Caco-2 (cell line): ENCODE measurements at places on chromosomes 12 and 14. TPM values are rescaled to one million over a fixed set of nuclear protein-coding genes. Genes with fewer than 3 reads are reported as not detected.
A peak's percentile ranks its signal among the peaks of the same experiment; 100 is the strongest.

DNA sequence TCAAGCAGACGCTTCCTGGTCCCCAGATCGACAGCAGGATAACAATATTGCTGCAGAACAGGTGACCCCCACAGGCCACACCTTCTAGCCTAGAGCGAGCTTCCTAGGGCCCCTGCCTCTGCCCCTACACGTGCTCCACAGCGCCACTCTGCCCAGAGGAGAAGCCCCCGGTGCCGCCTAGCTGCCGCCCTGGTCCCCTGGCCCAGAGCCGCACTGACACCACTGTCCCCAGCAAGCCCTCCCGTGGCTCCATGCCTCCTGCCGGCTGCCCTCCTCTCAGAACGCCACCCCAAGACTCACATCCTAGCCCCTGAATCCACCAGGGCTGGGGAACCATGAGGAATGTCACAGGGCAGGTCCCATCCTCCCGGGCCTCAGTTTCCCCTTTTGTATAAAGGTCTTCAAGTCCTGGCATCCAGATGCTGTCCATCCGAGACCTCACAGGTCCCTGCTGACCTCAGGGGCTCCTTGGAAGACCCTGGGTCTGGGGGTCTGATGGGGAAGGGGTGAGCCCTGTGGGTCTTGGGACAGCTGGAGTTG is 31.0 kb downstream of the JAG2 start:
- DNase-seq: peak; percentile 29

TBX5 gene
- not detected in 2 replicates for total RNA-seq

GRCh38 chr14:71589609-71590008 is 342.6 kb upstream of the RGS6 start:
- DNase-seq: no peak

TMPRSS12 gene
- total RNA-seq: not detected in 2 replicates

DNA sequence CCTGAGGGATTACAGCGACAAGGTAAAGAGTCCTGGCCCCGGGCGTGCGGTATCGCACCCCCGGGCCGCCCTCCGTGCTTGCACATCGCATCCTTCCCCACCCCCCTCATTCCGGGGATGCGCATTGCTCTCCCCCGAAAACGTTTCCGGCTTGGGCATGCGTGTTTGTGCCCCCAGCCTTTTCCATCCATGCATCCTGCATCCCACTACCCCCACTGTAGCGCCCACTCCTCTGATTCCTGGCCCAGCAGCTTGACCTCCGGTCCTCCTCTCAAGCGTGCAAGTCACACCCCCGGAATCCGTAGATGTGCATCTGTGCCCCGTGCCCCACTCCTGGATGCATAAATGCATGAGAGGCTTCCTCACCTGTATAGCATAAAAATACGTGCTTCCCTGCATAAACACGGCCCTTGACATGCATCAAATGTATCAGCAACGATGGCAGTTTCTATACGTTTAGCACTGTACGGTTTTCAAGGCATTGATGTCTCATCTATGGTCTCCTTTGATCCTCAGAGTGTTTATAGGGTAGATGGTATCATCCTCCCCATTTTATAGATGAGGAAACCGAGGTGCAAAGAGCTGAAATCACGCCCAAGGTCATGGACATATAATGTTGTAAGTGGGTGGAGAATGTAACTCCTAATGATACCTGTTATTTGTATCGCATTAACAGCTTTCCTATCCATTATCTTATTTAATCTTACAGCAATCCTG is 484 bp downstream of the RIC8B start:
- no peak for DNase-seq

GRCh38 chr12:6699989-6700645 is 498 bp downstream of the PIANP start:
- no peak for DNase-seq

JPH4 gene
- total RNA-seq: not detected in 2 replicates

IFI27 gene
- total RNA-seq: 1.7 and 2.6 TPM in 2 replicates

- DNase-seq: no peak
These were observed 8.9 kb downstream of the DCP1B start for GRCh38 chr12:1995205-1995896.

DNA sequence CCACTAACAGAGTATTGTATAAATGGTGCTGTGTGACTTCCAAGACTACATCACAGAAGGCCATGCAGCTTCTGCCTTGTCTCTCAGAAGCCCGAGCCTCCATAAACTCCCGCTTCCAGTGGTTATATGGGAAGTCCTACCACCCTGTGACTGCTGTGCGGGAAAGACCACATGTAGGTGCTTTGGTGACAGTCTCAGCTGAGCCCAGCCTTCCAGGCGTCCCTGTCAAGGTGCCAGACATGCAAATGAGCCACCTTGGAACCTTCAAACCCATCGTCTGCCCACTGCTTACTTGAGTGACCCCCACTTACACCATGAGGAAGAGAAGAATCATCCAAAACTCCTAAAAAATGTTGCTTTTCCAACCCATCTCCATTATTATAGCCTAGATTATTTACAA is 123.0 kb downstream of the SLC38A1 start:
- DNase-seq: no peak

ZNF385A gene
- total RNA-seq: 8.4 and 9.4 TPM in 2 replicates

SDSL gene
- total RNA-seq: 4.0 and 4.5 TPM in 2 replicates

DNA sequence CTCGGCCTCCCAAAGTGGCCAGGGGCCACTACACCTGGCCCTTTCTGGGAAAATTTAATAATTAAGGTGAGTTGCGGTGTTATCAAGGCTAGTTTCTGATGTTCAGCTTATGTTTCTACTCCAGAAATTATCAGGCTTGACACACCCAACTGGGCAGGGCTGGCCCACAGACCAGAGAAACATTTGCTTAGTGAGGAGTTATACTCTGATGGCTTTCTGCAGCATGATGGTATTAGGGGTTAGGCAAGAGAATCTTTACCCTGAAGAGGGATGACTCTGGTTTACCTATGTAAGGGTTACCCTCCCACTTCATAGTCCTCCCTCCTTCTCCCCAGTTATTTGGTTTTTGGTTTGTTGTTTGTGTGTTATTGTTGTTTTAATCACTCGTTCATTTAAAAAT is 24.5 kb upstream of the HECTD1 start:
- no peak for DNase-seq

FIGNL2 gene
- total RNA-seq: 3.5 and 3.6 TPM in 2 replicates

NUDT4 gene
- total RNA-seq: 236 TPM in 2 replicates

FGF6 gene
- total RNA-seq: not detected in 2 replicates

LRRC10 gene
- not detected in 2 replicates for total RNA-seq

KLRB1 gene
- not detected in 2 replicates for total RNA-seq

DNA sequence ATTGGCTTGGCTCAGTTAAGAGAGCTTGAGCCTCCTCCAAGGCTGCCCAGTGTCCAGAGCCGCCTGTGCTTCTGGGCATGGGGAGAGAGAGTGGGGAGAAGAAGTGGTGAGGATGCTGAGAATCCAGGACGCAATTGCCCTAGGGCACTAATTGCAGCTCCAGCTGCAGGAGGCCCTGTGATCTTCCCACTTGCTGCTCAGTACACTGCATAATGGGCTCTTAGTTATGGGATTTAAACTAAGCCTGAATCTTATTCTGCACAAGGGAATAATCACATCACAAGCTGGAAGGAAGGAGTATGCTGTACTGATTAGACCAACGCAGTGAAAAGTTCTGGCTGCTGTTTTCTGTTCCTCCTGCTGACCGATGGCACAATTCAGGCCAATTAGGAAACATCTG is 101.0 kb upstream of the PRMT8 start:
- no peak for DNase-seq

- DNase-seq: no peak
These were observed 44.2 kb downstream of the GPR137C start for GRCh38 chr14:52596861-52597260.

SLIRP gene
- total RNA-seq: 204 and 208 TPM in 2 replicates

DAO gene
- not detected in 2 replicates for total RNA-seq

- no peak for DNase-seq
These were observed 667.2 kb downstream of the DIO2 start for GRCh38 chr14:79543967-79544697.

DNA sequence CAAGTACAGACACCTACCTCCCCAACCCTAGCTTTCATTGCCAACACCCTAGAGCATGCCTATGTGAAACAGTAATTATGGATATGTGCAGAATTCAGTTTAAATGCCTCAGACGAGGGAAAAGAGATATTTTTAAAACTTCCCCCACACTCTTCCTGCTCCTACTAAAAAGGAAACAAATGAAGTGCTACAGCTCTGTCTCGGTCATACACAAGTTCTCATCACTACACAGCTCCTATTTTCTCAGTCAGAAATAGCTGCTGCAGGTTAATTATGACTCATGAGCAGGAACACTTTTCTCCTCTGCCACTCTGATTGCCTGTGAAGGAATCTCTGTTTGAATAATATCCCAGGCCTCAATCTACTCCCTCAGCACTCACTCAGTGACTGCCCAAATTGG is 703.6 kb upstream of the FLRT2 start:
- no peak for DNase-seq

DNA sequence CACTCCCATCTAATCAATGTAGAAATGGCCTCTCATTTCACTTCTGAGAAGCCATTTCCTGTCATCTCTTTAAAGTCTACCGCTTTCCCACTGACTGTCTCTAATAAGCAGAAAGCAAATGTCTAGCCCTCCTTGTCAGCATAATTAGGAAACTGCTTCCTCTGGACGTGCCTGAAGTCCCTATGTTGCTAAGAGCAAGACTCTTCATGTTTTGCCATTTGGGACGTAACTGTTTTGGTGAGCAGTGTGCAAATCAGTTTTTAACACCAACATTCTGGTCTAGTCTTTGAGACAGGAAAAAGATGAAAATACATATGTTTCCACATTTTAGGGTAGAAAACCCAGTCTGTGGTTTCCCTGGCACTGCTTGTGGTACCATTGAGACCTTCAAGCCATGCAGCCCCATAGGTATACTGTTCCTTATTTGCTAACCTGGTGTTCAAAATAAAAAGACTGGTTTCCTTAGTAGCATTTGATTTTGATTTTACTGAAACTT is 22.2 kb downstream of the IFNG start:
- DNase-seq: no peak

SOAT2 gene
- total RNA-seq: 6.5 and 9.7 TPM in 2 replicates

PSMA6 gene
- total RNA-seq: 246 and 247 TPM in 2 replicates

- no peak for DNase-seq
These were observed 140.2 kb upstream of the CCDC196 start for GRCh38 chr14:66345986-66346385.

IL22 gene
- total RNA-seq: not detected in 2 replicates

- peak; percentile 62 for DNase-seq
These were observed 4.6 kb downstream of the CCDC197 start for GRCh38 chr14:94001501-94002396.

COCH gene
- 32.2 and 33.4 TPM in 2 replicates for total RNA-seq

DNA sequence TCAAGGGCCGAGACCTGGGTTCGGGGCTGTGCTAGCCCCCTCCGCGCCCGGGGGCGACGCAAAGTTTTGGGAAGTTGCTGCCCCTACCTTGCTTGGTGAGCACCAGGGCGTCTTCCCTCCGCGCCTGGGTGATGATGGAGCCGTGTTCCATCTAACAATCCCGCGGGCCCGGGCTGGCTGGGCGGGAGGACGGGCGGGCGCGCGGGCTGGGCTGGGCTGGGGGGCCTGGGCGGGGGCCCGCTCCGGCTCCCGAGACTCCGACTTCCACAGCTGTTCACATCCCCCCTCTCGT is 298 bp downstream of the CTDSP2 start:
- no peak for DNase-seq

TBC1D30 gene
- 10.8 and 10.9 TPM in 2 replicates for total RNA-seq

NPFF gene
- 2.4 TPM in 1 of 2 replicates, not detected in the other for total RNA-seq

DNA sequence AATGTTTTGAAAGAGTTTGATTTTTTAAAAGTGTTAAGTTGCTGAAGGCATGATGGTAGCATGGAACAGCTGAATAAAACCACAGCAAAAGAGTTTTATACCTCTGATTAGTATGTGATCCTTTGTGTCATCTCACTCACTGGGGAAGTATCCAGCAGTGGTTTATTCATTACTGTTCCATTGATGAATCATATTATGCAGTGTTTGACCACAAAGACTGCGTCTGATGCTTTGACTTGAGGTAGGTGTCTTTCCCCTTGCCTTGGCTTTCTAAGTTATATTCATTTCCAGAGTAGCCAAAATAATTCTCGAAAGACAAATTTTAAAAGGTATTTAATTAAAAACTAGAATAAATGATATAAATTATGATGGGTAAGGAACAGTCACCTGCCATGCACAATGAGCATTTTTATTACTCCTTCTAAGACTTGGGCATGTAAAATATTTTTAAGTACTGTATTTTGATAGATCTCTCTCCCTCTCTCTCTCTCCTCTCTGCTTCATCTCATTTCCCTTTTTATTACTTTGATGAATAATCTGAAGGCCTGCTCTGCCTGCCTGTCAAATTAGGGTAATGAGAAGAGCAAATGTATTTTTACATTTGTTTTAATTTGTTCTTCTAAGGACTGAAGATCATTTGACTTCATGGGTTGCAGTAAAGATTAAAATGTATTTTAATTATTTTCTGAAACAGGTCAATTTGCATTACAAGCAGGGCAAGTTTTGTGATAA is 164.9 kb downstream of the NAV3 start:
- no peak for DNase-seq

ALX1 gene
- not detected in 2 replicates for total RNA-seq

- no peak for DNase-seq
These were observed 31.9 kb upstream of the CAND1 start for GRCh38 chr12:67237231-67237630.

DNA sequence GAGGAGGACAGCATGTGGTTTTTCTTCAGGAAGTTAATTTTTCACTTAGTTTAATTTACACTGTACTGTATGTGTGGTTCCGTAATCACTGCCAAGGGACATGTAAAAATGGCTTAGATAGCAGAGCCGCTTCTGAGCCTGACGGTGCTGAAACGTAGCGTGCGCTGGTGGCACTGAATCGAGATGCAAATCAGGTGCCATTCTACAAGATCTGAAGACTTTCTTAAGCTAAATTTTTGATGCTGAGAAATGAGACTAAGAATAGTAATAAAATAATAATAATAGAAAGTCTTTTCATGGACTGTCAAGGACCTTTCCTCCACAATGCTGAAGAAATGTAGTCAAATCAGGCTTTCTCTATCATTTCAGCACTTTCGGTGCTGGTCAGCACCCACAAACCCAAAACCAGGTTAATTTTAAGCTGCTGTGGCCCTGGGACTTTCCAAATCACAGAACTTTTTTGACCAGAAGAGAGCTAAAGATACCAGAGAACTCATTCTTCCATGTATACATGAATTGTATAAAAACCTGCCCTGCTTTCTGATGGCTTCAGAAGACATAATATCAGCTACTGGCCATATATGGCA is 183.3 kb upstream of the LMO3 start:
- DNase-seq: no peak

DNA sequence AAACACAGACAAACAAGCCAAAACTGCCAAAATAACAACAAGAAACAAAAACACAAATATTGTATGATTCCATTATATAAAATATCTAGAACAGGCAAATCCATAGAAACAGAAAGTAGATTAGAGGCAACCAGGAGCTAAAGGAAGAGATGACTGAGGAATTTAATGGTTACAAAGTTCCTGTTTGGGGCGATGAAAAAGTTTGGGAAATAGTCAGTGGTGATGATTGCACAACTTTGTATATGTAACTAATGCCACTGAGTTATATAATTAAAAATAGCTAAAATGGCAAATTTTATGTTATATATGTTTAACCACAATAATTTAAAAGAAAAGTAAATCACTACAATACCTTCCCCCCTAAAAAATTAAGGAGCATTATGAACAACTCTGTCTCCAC is 24.5 kb downstream of the GNPTAB start:
- DNase-seq: no peak

TMTC2 gene
- 2.2 and 2.7 TPM in 2 replicates for total RNA-seq
